ENCODE measurements at places on chromosomes 6 and 20.

DNA sequence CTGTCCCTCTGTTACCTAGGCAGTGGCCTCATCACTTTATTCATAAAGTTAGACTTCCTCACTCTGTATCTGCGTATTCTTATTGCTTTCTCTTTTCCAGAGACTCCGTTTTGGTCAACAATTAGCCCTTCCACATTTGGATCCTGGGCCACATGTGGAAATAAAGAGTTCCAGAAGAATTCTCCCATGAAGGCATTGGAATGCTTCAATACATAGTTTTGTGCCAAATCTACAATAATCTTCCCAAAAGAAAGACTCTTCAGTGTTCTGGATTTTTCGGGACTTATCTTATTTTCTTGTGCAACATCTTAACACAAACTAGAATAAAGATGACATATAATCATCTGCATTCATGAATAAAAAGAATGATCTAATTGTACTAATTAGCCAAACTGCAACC, 187.7 kb upstream of the BMP2 start:
- DNase-seq = no peak

DNA sequence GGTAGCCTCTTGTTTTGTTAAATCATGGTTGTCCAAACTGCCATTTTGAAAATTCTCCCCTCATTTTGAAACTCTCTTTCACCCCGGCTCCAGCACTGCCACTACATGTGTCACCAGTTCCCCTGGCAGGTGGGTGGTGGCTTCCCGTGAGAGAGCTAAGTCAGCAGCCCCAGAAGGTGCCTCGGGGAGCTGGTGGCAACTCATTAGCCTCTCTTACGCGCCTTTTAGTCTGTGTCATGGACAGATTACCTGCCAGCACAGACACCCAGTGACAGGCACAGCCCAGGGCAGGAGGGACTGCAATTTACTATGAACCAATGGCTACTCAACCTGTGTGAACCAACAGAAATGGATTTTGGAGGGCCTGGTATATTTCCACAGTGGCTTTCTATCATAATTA, 147.1 kb upstream of the SASH1 start:
- no peak for DNase-seq

DNA sequence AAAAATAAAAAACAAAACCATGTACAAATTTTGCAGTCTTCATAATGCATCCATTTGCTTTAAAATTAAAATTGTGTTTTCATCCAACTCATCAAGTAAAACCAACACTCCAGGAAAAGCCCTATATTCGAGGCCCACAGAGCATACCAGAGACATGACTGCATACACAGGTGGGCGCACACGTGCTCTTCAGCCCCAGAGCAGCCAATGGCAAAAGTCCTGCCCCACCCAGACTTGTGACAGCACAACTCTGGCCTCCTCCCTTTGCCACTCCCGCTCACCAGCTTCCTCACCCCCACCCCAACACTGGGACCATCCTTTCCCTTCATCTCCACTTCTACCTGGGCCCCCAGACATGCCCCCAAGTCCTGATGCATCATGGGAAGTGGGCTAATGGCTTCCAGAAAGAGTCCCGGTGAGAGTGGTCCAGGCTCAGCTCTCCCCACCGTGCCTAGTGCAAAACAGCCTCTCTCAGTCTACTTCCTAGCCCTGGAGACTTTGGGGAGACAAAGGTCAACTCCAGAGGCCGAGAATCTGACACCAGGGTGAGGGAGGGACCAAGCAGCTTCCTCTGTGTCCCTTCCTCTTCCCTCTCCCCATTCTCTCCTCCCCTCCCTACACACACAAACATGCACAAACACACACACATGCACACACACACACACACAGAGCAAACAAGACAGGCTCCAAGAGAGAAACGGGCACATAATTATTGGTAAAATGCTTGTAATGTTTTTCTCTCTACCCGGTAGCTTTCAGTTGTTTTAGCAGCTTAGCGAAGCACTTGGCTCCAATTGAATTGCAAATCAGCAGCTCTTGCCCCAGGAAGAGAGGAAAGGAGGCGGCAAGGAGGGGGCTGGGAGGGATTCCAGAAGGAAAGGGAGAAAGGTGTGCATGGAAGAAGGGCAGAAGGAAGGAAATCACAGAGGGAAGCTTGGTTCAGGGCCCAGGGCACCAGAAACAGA, 14.3 kb downstream of the GRM4 start:
- no peak for DNase-seq

DNA sequence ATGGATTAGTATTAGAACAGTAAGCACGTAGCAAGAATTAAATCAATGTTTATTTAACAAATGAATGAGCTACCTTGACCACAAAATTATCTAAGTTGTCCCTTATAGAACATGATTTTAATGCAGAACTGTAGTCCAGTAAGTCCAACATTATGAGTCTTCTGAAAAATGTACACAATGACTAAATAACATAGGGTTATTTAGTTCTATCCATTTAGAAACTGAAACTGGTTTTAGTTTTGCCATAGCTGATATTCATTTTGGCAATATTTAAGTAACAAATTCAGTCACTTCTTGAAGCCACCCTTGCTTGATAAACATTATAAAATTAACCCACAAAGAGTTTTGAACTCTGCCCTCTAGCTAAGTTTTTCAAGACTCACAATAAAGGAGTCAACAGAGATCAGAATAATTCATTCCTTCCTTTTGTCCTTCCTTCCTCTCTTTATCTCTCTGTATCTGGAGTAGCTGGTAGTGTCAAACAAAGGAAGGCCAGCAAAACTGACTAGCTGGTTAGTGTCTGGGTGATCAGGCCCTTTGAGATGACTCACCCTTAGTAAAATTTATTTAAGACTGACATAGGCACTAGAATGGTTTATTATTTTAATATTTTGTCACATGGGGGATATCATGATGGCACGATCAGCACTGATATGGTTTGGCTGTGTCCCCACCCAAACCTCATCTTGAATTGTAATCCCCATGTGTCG, 115.1 kb downstream of the BTBD9 start:
- DNase-seq = no peak

DNA sequence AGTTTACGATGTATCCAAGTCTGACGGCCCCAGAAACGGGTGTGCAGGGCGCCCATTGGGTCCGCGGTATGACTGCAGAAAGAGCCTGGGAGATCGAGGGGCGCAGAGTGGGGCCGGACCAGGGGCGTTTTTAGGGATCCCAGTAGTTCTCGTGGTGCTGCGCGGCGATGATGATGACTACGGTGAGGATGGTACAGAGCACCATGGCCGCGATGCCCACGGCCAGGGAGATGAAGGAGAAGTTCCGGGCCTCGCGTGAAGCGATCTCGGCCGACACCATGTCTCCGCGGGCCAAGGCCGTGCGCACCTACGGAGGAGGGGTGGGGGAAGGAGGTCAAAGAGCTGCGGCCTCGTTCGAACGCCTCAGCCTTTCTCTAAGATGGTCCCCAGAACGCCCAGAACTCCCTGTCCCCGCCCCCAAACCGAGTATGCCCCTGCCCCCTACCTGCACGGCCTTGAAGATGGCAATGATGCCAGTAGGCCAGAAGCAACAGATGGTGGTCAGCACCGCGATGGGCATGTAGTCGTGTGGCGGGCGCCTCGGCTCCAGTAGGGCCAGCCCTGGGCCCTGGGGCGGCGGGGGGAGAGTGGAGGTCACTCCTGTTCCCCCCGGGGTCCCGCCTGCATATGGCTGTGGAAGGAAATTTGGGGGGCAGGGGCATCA, 2.5 kb downstream of the PRRT1 start:
- DNase-seq = no peak

DNA sequence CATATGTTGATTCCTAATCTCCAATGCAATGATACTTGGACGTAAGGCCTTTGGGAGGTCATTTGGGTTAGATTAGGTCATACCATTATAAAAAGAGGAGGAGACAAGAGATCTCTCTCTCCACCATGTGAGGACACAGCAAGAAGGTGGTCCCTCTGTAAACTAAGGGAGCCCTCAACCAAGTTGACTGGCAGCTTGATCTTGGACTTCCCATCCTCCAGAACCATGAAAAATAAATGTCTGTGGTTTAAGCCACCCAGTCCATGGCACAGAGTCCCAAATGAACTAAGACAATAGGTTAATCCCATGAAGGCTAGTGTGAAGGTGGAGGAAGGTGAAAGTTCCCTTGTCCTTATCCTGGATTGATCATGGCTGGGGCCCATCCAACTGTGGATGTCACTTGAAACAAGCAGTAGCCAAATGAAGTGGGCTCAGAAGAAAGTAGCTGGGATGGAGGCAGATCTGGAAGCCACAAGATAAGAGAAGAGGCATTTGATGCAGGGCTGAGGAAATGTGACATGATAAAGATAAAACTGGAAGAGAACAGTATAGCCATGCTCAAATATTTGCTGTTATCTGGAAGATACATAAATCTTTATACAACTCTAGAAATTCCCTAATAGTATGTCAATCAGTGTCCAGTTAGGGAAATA, 99.9 kb downstream of the BANF2 start:
- no peak for DNase-seq

DNA sequence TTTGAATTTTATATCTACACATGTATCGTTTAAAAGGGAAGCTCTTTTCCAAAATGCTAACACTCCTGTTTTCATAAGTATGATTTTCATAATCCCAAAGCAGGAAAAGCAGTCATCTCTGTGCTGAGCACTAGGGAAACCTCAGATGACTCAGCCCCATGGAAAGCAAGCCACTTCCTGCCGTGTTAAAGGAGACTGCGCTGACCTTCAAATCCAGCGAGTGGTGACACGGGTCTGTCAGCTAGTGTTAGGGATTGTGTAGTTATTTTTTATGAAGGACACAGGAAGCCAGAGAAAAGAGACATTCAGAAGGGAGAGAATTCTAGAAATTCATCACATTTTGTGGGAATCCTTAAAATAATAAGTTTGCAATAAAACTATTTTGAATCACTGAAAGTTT, 57.0 kb upstream of the CD93 start:
- peak; percentile 56 for DNase-seq

DNA sequence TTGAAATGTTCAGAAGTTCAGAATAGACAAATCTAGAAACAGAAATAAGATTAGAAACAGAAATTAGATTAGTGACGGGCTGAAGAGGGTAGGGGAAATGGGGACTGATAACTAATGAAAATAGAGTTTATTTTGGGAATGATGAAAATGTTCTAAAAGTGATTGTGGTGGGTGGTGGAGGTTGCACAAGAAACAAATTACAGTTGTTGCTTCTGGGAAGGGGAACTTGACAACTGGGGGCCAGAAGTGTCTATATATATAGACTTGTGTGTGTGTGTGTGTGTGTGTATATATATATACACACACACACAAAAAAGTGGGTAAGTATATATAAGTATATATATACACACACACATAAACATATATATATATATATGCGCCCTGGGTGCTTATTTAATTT, 86.5 kb upstream of the RREB1 start:
- DNase-seq = no peak

GRCh38 chr6:33840048-33840926, 36.5 kb upstream of the MLN start:
- peak; percentile 88 for DNase-seq

GRCh38 chr6:143107911-143108761, 47.4 kb downstream of the AIG1 start:
- DNase-seq = no peak

GRCh38 chr6:131724114-131724513, 13.3 kb upstream of the CTAGE9 start:
- no peak for DNase-seq

GRCh38 chr20:50980071-50980681, 21.6 kb downstream of the MOCS3 start:
- DNase-seq = no peak

- DNase-seq = peak; percentile 73
Observed at GRCh38 chr20:51624157-51624731, 81.7 kb upstream of the NFATC2 start.

DNA sequence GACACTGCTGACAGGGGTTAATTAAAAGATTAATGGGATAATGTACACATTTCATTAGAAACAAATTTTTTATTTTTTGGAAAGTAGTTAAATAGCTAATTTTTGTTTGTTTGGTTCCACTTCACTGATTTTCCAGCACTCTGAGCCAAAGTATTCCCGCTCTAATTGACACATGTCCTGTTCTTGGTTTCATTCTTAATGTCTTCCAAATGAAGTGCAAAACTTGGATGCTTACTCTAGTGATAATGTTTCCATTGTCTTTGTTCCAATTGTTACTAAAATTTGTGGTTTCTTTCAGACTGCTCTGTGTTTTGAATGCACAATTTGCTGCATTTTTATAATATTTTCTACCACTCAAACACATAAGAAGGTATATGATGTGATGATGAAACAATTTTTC, 794.3 kb downstream of the PHF3 start:
- no peak for DNase-seq

- no peak for DNase-seq
Observed at GRCh38 chr20:32465092-32465900, 107.2 kb downstream of the ASXL1 start.

GRCh38 chr20:35273449-35274171, 4.3 kb downstream of the MMP24OS start:
- DNase-seq = no peak

DNA sequence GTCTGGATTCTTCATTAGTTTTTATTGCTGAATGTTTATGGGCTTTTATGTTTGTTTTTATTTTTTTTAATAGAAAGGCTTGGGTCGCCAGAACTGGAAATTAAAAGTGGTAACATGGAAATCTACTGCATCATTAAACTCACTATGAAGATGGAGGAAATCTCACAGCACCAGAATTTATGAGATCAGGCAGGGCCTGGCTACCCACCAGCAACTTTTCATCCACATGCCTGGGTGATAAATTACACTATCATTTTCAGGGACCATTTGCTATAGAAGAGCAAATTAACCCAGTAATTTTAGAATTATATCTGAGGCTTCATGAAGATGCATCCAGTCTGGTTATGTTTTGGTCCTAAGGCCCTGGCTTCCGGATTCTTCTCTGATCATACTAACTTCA, 57.8 kb upstream of the PLCB4 start:
- no peak for DNase-seq

- DNase-seq = no peak
Observed at GRCh38 chr6:87858440-87858839, 156.4 kb upstream of the AKIRIN2 start.
